Activated T-cell treated with anti-CD3 and anti-CD28 coated beads for 4 hours (primary cell): ENCODE measurements at places on chromosomes 16 and 17.
A peak's percentile ranks its signal among the peaks of the same experiment; 100 is the strongest.

GRCh38 chr17:82490512-82491195 is 28.9 kb upstream of the FOXK2 start:
- no peak for DNase-seq

DNA sequence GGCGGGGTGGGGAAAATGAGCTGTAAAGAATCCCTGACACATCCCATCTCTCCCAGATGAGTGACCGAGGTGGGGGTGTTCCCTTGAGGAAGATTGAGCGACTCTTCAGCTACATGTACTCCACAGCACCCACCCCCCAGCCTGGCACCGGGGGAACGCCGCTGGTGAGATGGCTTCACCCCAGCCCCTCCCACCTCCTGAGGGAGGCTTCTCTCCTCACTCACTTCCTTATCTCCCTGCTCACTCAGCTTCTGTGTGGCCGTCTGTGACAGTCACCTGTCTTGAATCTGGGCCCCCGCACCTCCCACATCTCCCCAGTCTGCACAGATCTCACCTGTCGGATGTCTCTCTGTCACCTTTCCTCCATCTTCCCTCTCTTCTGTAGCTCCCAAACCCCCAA is 13.4 kb downstream of the PDK2 start:
- no peak for DNase-seq

DNA sequence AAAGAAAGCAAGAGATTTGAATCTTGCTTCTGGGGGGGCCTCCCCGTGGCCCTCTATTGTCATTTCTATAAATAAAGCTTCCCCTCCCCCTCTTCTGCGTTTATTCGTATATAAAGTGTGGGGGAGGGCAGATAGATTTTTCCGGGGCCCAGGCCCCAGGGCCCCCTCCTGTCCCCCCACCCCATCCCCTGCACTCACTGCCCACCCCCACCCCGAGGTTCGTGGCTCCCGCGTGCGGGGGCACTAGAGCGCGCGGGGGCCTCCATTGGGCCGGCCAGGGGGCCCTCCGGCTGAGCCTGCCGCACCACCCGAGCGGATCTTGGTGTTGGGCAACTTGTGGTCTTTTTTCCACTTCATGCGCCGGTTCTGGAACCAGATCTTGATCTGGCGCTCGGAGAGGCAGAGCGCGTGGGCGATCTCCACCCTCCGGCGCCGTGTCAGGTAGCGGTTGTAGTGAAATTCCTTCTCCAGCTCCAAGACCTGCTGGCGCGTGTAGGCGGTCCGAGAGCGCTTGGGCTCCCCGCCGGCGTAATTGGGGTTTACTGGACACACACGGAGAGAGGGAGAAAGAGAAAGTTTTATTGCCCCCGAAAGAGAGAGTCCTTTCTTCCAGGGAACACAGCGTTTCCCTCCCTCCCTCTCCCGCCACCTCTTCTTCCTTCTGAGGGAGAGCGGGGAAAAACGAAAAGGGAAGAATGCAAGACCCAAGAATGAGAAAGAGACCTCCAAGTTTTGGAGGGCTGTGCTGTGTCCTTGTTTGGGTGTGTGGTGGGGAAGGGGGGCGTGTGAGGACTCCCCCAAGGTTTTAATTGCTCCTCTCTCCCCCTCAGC is 1.5 kb downstream of the HOXB4 start:
- no peak for DNase-seq

- DNase-seq, result no peak
Observed at GRCh38 chr16:11542069-11542744, 44.5 kb downstream of the LITAF start.

- DNase-seq, result no peak
Observed at GRCh38 chr17:1186214-1186820, 6.5 kb upstream of the ABR start.

DNA sequence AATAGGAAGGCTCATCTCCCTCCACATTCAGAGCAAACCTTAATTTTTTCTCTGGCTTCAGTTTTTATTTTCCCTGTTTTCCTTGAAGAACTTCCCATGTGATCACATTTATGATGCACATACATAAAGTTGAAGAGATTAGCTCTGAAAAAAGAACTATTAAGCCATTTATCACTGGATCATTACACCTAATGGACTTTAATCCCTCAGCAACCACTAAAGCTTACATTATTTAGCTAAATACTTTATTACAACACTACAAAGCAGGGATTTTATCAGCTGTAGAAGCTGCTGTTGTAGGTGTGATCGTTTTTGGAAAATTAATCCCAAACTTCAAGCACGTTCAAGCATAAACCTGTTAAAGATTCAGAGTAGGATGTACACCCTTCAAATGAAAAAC is 21.1 kb downstream of the SMYD4 start:
- DNase-seq, result no peak

DNA sequence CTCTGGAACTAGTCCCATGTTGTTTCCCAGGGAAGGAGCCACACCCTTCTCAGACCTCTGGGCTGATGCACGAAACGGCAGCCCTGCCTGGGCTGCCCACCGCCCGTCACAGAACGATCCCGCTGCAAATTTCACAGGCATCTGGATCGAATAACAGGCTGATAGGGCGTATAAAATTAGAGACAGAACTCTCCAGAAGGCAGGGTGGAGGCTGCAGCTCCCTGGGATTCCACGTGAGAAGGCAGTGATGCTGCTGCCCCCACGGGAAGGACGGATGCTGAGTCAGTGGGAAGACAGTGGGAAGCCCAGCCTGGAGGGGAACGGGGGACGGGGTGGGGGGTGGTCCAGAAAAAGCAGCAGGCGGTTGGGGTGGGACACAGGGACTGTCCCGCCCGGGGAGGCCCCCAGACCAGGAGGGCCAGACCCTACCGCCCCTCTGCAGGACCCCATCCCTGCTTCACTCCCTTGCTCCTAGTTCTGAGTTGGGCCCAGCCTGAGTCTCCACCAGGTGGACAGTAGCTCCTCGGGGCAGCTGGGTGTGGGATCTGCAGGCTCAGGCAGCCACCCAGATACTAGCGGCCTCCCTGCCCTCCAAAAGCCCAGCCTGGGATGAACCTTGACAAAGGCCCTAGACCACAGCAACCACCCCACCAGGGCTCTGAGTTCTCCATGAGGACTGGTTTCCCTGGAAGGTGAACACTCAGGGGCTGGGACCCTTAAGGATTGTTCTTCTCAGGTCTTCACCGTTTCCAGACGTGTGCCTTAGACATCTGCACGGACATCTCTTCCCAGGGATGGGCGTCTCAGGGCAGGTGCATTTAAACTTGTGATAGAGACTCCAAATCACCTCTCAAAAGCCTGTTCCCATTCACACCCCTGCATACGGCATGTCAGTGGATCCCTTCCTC is 117.8 kb downstream of the METRNL start:
- DNase-seq, result no peak

DNA sequence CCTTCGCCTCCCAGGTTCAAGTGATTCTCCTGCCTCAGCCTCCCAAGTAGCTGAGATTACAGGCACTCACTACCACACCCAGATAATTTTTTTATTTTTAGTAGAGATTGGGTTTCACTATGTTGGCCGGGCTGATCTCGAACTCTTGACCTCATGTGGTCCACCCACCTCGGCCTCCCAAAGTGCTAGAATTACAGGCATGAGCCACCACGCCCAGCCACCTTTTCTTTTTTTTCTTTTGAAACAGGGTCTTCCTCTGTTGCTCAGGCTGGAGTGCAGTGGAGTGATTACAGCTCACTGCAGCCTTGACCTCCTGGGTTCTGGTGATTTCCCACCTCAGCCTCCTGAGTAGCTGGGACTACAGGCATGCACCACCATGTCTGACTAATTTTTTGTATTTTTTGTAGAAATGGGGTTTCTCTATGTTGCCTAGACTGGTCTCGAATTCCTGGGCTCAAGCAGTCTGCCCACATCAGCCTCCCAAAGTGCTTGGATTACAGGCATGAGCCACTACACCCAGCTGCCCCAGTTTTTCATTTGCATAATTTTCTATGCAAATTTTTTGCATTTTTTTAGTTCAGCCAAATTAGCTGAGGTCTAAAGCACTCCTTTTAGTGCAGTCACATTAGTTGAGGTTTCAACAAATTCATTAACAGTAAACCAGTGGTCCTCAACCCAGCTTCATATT is 11.3 kb downstream of the WWP2 start:
- no peak for DNase-seq

- DNase-seq, result peak; percentile 33
Observed at GRCh38 chr17:78252111-78252634, 20.7 kb downstream of the TMEM235 start.

- DNase-seq, result no peak
Observed at GRCh38 chr17:32315171-32315570, 26.8 kb downstream of the C17orf75 start.

- DNase-seq, result no peak
Observed at GRCh38 chr16:58389724-58390123, 2.5 kb upstream of the GINS3 start.

DNA sequence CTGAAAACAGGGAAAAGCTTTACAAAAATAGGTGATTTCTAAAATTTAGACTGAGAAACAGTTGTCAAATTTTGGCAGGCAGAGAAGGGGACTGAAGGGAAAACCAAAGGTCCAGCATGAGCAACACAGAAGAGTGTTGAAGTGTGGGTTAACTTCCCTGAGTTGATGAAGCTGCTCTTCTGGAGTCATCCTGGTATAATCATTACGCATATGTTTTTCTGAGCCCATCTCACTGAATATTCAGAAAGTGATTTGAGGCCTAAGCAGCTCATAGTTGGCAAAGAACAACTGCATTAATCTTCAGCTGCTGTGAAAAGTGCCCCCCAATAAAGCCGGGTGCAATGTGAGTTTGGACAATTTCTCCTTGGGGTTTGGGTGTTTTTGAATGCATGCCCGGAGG is 115.0 kb upstream of the RBBP6 start:
- DNase-seq, result no peak

DNA sequence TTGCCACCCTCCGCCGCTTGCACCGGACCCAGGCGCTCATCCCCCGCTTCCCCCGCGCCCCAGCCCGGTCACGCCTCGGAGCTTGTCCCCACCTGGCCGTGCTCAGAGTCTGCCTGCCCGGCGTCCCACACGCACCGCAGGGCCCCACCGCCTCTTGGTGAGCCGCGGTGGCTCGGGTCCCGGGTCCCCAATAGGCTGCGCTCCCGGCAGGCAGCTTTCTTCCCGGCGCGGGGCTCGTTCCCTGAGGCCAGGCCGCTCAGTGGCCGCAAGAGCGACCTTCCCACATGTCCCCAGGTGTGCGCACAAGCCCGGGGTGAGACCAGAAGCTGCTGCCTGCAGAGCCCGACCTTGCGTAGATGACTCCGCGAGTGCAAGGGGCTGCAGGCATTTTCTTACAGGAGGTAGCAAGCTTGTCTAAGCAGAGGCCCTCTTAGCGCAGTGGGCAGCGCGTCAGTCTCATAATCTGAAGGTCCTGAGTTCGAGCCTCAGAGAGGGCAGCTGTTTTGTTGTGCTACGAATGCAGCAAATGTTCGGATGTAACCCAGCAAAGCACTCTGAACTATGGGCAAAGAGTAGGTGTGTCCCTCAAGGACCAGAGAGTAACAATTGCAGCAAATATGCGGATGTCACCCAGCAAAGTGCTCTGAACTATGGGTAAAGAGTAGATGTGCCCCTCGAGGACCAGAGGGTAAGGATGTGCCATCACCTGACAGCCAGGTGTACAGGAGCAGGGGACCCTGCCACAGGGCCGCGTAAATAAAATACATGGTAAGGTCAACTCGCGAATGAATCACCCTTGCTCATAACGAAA is 15.6 kb downstream of the TLE7 start:
- DNase-seq, result no peak

- no peak for DNase-seq
Observed at GRCh38 chr16:22751685-22752084, 62.3 kb upstream of the HS3ST2 start.

- no peak for DNase-seq
Observed at GRCh38 chr17:7824021-7824924, 9.7 kb upstream of the KDM6B start.

GRCh38 chr16:75580-76501 is 2.2 kb upstream of the MPG start:
- DNase-seq, result no peak

DNA sequence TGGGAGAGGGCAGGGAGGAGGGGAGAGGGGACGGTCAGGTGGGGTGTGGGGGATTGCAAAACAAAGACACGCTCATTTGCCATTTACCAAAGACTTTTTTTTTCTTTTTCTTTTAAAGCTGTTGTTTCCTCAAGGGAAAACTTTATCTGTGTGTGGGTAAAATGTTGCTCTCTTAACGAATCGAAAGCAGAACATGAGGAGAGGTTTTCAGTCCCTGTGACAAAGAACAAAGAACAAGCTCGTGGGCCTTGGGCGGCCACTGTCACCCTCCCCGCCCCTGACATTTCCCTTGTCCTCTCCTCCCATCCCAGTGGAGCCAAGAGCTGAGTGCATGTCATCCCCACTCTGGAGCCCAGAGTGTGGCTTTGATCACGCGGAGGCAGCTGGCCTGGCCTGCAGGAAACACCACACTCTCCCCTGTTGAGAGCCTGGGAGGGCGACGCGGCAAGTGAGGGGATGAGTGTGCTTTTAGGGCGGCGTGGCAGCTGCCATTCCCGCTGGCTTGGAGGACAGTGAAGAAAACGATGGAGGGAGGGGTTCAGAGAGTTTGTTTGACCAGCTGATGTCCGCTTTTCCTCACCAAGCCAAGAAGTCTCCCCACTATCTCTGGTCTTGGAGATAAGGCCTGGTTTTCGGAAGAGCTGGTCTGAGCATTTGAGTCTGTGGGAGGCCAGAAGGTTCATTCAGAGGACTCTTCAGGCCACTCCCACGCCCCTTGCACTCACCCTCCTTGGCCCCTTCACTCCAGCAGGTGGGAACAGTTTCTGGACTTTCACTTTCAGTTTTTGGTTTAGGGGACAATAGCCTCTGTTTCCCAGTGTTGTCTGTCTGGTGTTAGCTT is 11.4 kb downstream of the CCR7 start:
- DNase-seq, result no peak

GRCh38 chr16:31157136-31157535 is 7.3 kb upstream of the PRSS36 start:
- DNase-seq, result no peak

DNA sequence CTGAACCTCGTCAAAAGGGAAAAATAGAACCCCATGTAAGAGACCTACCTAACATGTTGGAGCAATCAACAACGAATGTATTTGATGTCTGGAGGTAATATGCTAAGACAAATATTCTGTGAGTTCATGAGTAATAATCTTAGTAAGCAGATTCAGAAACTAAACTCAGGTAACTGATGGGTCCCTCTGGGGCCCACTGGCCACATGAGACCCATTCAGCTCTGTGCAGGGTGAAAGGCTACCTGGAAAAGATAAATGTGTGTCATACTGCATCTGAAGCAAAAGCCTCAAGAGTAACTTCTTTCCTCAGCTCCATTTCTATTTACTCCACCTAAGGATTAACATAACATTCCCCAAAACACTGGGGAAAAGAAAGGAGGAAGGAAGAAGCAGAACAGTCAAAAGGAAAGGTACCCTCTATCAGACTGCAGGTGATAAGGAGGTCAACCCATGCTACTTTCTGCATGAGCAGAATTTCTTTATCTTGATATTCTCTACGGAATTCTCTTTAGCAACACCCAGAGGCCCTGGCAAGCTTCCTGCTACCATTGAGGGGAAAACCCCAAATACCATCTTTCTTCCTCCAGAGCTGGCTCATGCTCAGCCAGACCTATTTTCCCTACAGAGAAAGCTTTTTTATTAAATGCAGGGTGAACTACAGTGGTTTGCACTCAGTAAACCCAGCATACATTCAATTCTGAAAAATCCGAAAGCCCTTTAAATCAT is 37.7 kb upstream of the ABCA6 start:
- no peak for DNase-seq

- no peak for DNase-seq
Observed at GRCh38 chr16:16076423-16076813, 127.0 kb downstream of the ABCC1 start.

GRCh38 chr17:28478712-28479615 is 5.5 kb downstream of the SLC13A2 start:
- no peak for DNase-seq
